NCI-H446 treated with DMSO at 0.1 percent for 48 hours (cell line): ENCODE measurements at places on chromosomes 13 and 19.

DNA sequence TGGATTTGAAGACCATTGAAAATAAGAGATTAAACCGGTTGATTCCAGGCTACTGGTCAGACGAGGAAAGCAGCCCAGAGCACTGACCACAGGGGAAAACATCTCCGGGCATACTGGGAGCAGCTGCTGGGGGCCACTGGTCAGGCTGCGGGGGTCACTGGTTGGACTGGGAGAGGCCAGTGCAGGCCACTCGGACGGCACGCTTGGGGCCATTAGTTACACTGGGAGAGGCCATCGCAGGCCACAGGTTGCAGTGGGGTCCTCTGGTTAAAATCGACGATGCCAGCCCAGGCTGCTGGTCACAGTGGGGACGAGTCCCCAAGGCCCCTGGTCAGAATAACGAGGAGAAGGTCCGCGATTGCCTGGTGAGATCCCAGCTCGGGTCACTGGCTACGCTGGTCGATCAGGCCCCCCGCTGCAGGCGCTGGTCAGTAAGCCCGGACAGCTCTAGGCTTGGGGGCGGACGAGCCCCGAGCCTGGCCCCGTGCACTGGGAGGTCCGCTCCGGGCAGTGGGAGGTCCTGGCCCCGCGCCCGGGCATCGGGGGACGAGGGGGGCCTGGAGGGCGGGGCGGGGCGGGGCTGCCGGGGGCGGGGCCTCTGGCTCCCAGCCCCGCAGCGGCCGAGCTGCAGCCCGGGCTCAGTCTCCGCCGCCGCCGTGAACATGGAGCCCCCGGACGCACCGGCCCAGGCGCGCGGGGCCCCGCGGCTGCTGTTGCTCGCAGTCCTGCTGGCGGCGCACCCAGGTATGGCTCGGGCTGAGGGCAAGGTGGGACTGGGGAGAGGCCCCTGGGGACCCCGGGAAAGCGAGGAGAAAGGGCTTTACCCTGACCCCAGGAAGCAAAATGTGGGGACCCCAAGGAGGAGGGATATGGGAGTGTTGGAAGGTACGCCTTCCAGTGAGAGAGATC lies at the start of gene BCAM:
TSS of gene BCAM (plus strand) at position 641 of the 909 bp plus-strand sequence. CDS start at position 663, 22 bp downstream.
- no peak for DNase-seq

DNA sequence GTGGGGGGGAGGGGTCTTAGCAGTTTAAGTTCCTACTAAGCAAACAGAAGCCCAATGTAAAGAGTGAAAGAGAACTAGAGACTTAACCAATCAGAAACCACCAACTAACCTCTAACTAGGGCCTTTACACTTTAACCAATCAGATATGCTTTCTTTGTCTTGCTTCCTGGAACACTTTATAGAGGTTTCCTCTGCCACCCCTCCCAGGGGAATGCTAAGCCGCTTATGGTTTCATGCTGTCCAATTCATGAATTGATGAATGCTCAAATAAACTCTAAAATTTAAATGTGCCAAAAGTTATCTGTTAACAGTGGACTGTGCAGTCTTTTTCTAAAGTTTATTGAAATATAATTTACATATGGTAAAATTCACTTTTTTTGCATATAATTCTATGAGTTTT lies 33.9 kb upstream of the LATS2 start:
- no peak for DNase-seq

DNA sequence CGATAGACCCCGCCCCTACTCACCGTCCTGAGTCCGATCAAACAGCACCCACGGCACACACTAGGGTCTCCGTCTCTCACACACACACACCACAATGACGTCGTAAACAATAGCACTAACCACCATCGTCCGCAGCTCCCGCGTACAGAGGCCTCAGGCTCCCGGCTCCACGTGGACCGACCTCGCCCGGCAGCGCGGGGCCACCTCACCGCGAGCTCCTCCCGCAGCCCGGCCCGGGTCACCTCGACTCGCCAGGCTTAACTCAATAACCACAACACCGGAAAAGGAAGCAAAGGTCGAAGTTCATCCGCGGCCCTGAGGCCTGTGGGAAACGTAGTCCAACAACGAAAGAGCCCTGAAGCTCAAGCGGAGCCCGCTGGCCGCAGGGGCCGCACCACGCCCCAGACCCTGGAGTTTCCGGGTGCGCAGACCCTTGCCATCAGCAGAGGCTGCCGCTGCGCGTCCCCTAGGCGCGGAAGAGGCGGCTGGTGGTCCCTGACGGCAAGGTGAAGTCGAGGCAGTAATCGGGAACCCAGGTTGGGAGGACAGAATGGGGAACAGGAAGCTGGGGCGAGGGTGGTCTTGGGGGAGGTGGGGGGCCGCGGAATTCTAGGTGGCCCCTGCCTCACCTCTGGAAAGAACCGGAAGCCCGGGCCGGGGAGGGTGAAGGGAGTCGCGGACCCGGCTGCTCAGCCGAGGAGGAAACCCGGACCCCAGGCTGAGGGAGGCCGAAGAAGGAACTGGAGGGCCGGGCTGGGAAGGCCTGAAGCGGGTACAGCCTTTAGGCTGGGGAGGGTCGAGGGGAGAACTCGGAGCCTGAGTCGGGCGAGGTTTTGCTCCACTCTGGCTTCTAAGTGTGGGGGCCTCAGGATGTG lies at the start of gene ZNF529:
TSS of gene ZNF529 (minus strand) at position 273 of the 875 bp plus-strand sequence. CDS start 946 bp downstream, outside the sequence.
- DNase-seq = peak; percentile 69

- no peak for DNase-seq
Observed at GRCh38 chr19:46206176-46206575, 23.4 kb upstream of the IGFL1 start.

DNA sequence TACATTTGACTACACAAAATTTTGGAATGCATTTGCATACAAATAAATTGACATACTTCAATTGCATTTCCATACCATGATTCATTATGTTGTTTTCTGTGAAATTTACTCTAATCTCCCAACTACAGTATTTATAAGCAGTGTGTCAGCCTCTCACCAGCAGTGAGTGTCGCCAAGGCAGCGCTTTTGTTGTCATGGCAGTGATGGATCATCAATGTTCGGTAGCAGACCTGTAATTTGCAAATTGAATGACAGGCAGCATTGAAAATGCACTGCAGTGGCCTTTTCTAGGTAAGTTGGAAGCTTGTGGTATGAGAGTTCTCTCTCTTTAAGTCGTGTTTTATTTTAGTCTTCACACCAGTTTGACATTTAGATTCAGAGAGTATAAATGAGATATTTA lies 534.1 kb downstream of the PCDH17 start:
- DNase-seq = no peak

DNA sequence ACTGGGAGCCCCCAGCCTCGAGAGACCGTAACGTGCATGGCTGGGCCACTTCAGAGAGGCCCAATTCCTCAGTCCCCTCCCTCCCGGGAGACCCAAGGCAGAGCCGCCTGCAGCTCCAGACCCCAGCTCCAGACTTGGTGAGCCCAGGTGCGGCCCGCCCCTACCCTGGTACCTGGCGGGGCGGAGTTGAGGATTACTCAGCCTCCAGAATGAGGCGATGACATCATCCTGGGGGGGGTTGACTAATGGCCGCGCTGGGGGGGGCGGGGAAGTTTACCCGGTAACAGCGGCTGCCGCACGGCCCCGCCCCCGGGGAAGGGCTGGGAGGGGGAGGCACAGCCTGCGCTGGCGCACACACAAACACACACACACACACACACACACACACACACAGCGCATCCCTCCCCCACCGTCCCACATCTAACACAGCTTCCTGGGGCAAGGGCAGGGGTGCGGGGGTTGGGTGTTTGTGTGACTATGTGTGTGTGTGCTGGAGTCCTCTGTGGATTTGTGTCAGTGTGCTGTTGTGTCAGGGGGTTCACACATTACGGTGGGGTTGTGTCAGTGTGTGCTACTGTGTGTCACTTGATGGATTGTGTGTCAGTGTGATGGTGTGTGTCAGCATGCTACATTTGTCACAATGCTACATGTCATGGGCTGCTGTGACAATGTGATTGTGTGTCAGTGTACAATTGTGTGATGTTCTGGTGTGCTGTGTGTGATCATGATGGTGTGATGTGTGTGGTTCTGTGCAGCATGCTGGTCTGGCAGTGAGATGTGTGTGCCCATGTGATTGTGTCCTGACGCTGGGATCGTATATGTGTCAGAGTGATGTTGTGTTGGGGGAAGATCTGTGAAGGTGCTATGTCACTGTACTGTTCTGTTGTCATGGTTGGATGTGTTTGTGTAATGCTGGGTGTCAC lies 10.3 kb upstream of the BBC3 start:
- DNase-seq = peak; percentile 47

- DNase-seq = no peak
Observed at GRCh38 chr19:42121036-42121621, 11.1 kb downstream of the POU2F2 start.

DNA sequence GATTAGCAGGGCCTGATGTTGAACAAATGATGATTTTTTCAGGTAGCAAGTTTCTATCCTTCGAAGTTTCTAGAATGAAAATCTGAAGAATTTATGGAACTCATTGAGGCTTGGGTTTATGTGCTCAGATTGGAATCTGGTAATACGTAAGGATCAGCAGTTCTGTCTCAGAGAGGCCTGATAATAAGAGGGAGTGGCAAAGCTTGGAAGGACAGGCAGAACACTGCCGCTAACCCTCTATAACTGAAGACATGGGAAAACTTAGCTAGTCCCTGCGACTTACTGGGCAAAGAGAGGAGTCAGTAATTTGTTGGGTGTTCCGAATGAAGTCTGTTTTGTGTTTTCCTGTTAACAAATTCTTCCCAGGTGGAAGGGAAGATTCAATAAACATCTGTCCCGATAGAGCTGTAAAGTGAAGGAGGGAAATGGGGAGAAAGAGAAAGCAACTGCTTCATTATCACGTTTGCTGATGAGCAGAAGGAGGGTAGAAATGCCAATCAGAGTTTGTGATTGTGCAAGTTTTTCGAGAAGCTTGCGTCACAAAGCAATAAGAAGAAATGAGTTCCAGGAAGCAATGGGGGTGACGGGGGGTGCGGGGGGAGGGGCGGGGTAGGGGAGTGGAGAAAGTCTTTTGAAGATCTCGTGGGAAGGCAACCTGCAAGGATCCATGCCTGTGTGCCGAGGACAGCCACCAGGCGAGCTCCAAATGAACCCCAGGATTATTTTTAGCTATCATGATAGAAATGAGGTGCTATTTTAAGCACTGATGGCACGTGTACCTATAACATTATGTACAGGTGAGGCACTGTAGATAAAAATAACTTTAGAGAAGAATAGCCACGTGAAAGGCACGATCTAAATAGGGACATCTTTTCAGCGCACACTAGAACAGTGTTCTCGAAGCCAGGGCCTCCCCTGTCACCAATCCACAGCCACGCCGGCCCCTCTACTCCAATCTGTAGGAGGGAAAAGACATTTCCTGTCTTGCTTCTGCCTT lies 224.1 kb downstream of the FGF9 start:
- no peak for DNase-seq
